Activated CD4-positive, alpha-beta T cell treated with anti-CD3 and anti-CD28 coated beads, Interleukin-2, amount 50 U/mL, for 4 hours (primary cell): ENCODE measurements at places on chromosomes 4 and X.

GRCh38 chr4:123443401-123444289, 47.0 kb downstream of the SPRY1 start:
- no peak for DNase-seq

- DNase-seq = no peak
Observed at GRCh38 chrX:133956570-133957340, 28.6 kb downstream of the GPC3 start.

DNA sequence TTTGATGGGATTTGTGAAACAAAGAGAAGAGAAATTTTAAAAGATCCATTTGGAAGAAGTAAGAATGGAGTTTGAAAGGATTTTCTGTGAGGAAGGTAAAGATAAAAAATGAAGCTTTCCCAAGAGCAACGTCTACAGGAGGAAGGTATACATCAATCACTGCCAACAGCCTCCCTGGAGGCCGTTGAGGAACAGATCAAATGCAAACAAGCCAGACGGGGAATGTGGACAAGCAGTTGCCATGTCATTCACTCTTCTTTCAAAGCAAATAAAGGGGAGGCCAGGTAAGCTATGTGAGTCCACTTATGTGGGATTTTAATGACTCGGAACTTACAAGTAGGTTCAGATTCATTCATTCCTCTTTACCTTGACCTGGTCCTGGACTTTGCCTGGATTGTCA, 1020.5 kb upstream of the AGA start:
- no peak for DNase-seq

DNA sequence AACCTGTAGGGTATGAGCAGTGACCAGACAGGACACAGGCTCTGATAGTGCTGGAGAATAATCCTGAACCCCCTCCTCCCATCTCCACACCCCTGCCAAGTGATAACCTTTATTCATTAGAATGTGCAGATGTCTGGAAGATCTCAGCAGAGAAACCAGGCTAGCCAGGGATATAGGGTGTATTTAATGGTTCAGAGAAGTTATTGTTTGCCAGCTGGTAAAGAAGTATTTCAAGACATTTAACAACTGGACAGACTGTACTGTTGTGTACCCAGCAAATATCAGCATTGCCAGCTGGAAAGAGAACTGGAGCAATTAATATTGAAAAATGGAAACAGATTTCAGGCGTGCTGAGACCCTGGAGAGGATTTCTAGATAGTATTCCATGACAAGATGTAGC, 94.5 kb downstream of the RASGEF1B start:
- DNase-seq = no peak

DNA sequence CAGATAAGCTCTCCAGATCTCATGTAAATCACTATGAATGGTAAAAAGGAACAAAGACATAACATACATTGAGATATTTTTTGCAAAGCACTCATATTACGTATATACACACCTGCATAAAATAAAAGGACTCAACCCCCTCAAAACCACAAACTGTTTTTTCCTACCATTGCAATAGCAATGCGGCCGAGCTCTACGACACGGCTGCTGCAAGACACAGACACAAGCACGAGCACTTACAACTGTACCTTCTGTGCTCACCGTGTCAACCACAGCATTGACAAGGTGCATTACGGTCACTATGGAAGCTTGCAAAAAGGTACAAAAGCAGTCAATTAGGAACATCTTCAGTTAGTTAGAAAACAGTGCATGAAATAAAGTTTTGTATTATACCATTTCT, 37.1 kb upstream of the MTNR1A start:
- no peak for DNase-seq

DNA sequence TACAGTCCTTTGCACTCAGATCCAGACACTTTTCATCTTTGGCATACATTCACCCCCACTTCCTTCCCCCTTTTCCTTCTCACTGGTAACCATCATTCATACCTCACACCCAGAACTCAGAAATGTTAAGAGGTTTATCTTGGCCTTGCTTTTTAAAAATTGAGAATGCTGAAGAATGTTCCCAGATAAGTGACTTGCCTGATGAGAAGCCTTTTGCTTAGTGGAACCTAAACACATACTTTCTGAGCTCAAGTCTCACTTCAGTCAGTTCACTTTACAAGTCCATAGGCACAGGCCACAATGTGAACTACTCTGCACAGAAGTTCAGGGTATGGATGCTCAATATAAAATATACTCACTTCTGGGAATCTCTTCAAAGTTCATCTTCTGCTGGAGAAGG, 129.4 kb downstream of the GRIA3 start:
- DNase-seq = no peak

- no peak for DNase-seq
Observed at GRCh38 chr4:88275516-88275915, 8.8 kb downstream of the PPM1K start.

DNA sequence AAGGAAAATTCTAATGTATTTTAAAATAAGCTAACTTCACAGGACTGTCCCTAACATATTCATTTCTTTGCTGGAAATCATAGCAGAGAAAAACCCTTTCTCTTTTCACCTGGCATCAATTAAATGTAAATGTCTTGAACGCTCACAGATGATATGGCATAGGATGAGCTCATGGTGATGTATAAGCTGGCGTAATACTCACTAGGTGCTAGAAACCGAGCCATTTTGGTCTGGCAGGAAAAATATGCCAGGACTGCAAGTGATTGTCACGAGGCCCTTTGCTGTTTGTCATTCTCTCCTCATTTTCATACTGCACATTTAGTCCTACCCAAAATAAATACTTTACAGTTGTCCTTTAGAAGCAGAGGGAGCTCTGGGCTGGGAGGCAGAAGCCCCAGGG, 222.7 kb upstream of the LNX1 start:
- DNase-seq = no peak

DNA sequence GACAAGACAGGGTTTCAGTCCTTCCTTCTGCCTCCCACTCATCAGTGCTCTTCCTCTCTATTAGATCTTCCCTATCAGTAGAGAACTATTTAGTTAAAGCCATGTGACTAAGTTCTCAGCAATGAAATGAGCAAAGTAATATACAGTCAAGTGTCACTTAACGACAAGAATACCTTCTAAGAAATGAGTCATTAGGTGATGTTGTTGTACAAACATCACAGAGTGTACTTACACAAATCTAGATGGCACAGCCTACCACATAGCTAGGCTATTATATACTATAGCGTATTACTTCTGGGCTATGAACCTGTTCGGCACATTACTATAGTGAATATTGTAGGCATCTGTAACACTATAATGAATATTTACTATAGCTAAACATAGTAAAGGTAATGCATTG, 71.3 kb downstream of the POU4F2 start:
- no peak for DNase-seq
